ENCODE measurements at places on chromosomes 5 and 9.
A peak's percentile ranks its signal among the peaks of the same experiment; 100 is the strongest.

GRCh38 chr9:1959371-1959770 lies 55.8 kb upstream of the SMARCA2 start:
- DNase-seq = no peak

DNA sequence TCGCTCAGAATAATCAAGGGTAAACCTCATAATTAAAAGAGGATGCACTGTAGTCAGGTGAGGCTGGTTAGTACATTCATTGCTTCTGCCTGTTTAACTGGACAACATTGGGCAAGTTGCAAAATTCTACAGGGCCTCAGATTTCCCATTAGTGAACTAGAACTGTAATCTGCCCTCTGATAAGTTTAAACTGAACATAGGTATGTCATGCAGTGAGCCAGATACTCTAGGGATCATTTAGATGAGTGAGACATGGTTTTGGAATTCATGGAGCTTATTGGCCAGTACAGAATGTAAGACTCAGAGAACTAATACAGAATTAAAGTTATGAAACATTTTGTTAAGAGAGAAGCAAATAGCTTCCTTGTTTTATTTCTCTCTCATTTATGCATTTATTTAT lies 35.9 kb downstream of the RNF44 start:
- no peak for DNase-seq

DNA sequence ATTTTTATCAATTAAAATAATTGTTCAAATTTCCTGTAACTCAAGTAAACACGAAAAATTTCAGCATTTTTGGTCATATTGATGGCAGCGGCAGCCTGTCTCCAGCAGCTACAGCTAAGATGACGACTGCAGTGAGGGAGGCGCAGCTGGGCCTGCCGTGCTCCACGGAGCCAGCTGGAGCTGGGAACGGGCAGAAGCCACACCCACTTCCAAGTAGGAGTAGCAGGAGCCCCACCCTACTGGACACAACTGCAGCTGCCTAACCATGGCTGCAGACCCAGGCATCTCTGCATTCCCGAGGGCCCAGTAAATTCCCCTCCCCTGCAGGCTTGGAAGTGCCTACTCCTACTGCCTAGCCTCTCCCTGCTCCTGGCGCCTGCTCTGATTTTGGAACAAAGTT lies 2031.7 kb downstream of the EFNA5 start:
- DNase-seq = no peak

DNA sequence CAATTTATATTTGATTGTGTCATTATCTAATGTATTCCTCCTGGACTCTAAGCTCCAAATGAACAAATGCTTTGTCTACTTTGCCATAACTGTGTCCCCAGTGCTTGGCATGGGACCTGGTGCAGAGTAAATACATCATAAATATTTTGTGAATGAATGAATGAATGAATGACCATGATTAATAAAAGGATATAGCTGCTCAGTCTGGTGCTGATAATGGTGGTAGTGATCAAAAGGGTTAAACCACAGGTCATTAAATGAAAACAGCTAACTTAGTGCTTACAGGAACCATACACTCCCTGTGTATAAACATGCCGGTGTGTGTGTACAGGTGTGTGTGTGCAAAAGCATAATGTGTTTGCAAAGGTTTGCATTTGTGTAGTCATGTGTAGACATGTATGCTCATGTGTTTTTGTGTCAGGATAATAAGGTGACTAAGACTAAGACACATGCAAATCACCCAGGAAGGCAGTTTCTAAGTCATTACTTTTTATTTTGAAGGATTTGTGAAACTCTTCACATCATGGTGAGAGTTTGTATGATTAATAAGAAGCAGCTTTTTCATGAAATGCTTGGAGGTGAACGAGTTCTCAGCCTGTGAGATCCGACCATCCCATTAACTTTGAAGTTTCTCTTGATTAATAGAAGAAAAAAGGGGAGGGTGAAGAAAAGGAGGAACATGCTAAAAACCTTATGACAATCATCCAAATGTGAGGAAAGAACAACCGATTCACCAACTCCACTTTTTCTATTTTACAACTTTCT lies 24.6 kb downstream of the SPARC start:
- no peak for DNase-seq

DNA sequence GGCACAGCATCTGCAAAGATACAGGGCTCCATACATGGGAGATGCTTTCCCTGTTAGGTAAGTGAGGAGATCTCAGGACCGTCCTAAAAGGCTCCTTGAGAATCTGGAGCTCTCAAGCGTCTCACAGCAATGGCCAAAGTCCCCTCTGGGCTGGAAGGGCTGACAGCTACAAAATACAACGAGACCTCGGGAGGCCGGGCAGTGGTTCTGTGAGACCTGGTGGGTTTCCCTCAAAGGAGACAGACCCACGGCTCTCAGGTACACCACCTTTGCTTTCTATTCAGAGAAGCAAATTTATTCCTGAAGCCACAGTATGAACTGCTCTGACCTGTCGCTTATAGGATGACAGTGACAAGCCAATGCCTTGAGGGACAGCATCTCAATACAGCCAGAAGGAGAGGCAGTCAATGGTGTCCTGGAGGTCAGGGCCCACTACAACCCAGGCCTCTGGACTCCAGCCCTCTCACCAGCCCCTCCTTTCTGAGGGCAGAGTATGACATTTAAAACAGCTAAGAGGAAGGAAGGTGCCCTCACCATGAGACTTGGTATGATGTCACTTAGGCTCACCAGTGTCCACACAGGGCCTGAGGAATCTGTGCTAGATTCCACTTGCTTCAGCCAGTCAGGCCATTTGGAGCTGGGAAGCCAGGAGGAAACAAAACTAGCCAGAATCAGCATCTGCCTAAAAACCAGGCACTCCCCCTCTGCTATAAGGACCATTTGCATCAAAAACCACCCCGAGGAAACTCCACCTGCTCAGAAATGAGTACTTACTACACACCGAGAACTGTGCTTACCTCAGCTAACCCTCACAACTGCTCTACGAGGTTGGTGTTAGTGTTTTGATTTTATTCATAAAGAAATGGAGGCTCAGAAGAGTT lies 86.5 kb upstream of the FSTL4 start:
- DNase-seq = peak; percentile 19
